Right hindlimb (tissue), 1 donor: ENCODE measurements at places on chromosomes 2 and 18.

DNA sequence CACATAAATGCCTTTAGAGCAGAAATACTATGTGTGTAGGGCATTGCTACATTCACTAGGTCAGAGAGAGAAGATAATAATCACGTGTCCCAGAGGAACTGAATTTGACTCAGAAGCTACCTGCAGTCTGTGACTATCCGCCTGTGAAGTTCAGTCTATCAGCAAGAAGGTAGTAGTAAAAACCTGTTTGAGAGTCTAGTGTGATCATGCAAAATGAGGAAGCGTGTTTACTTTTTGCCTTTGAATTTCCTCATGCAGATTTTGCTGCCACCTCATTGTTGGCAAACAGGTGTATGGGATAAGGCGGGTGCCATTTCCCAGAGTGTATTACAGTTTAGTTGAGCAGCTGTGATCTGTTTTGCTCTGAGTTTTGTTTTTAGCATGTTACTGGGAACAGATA lies 403.9 kb upstream of the FANCL start:
- DNase-seq = no peak

DNA sequence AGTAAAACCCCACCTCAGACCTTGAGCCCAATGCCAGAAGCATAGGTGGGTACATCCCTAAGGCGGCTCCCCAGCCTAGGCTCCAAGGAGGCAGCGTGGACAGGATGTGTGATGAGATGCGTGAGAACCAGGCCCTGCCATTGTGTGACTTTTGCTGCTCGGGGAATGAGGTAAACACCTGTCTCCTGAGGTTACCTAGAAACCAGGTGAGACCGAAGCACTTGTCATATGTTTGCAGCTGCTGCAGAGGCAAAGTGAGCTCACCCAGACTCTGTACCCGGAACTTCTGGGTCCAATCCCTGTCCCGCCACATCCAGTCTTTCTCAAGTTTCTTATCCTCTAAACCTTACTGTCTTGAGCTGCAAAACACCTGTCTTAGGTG lies 3.4 kb downstream of the FBLN7 start:
- DNase-seq = no peak

GRCh38 chr2:157395811-157396210 lies 48.1 kb downstream of the CYTIP start:
- DNase-seq = no peak

GRCh38 chr2:151067658-151068369 lies 193.8 kb downstream of the RBM43 start:
- no peak for DNase-seq

DNA sequence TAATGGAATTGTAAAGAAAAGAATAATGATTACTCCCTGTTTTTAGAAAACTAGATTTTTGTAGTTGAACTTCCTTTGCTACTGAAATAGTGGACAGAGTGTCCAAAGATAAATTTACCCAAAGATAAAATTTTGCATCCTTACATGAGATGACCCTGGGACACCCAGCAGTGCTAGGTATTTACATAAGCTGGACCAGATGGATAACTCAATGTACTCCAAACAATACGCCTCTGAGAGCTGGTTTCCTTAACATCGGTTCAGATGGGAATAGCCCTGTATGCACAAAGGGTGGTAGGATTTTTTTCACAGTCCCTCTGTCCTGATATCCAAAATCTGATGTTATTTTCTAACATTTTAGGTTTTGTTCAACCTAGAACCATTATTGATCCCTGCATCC lies 432.1 kb upstream of the ID2 start:
- no peak for DNase-seq

- no peak for DNase-seq
These were observed 369.7 kb upstream of the TRIB2 start for GRCh38 chr2:12347066-12347493.

- no peak for DNase-seq
These were observed 124.7 kb downstream of the RAPGEF4 start for GRCh38 chr2:172860336-172860707.

GRCh38 chr2:226554701-226555100 lies 244.9 kb downstream of the IRS1 start:
- DNase-seq = no peak

- no peak for DNase-seq
These were observed 1262.5 kb upstream of the CDH2 start for GRCh38 chr18:29439398-29439797.

DNA sequence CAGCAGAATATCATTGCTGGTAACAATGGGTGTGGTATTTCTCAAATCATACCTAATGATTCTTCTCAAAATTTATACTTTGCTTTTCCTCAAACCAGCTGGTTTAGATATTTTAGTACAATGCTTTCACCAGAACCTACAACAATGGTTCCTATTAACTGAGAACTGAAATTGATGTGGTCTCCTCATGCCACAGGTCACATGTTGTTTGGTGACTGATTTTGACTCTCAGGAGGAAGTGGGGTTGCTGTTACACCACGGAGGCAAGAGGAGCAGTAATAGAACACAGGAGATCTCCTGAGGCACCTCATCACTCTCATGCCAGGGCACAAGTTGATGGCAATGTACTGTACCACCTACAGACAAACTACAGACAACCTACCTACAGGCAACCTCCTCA lies 3.0 kb upstream of the CEP68 start:
- no peak for DNase-seq

- DNase-seq = no peak
These were observed 3.1 kb upstream of the CPO start for GRCh38 chr2:206935991-206936842.

- no peak for DNase-seq
These were observed 156.1 kb downstream of the TPGS2 start for GRCh38 chr18:36672437-36673344.

DNA sequence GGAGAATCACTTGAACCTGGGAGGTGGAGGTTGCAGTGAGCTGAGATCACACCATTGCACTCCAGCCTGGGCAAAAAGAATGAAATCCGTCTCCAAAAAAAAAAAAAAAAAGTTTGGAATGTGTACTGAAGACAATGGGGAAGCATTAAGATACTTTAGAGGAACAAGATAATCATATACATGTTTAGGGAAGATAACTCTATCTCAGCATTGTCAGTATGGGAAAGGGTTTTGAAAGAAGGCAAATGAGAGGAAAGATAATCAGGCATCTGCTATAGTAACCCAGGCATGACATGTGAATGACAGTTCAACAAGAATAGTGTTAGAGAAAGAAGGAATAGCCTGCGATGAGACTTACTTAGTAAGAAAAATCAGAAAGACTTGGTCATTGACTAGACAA lies 112.0 kb downstream of the ATAD2B start:
- no peak for DNase-seq

GRCh38 chr2:207706936-207707860 lies 4.2 kb upstream of the CCNYL1 start:
- no peak for DNase-seq

GRCh38 chr2:224331698-224332097 lies 70.2 kb downstream of the FAM124B start:
- DNase-seq = no peak

DNA sequence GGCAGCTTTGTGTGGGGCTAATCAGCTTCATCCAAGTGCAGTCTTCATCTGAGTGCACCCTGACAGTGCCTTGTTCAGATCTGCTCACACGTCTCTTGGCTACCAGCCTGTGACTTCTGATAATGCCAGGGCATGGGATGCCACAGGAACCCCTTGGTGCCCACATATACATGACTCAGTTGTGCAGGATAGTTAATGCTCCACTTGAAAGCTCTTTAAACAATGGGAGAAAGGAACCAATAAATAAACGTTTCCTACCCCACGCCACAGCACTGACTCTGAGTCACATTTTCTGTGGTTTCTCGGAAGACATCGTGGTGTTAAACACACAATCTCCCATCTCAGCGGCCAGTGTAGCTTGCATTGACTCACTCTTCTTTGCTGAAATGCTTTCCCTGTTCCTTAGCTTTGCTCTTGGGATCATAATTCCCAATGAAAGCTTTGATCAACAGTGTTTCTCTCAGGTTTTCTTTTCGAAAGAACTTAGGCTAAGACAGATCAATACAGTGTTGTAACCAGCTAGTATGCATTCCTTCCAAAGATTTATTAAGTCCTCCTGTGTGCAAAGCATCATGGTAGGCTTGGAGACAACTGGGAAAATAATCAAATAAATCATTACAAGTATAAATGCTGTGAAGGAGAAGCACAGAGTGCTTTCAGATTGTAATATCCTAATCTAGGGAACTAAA lies 142.0 kb downstream of the COPS8 start:
- no peak for DNase-seq

DNA sequence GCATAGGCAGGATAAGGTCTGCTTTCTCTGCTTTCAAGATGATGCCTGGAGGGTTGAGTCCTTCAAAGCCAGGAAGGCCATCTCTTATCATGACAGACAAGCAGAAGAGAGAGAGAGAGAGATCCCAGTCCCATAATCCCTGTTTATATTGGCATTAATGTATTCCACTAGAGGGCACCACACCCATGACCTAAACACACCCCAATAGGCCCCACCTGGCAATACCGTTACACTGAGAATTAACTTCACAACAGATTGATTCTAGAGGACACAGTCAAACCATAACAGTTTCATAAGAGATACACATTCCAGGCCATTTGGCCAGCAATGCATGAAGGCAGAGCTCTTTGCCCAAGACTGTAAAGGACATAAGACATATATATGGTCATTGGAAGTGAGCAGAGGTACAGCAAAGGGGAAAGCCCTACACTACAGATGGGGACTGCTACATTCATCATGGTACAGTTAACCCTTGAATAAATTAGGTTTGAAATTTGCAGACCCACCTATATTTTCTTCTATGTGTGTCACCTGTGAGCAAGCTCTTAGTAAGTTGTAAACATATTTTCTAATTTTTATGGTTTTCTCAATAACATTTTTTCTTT lies 1516.1 kb downstream of the RPIA start:
- DNase-seq = no peak

GRCh38 chr18:48208432-48209140 lies 200.6 kb downstream of the ZBTB7C start:
- no peak for DNase-seq

- peak; percentile 83 for DNase-seq
These were observed 47.0 kb downstream of the CYP27C1 start for GRCh38 chr2:127173057-127173456.

DNA sequence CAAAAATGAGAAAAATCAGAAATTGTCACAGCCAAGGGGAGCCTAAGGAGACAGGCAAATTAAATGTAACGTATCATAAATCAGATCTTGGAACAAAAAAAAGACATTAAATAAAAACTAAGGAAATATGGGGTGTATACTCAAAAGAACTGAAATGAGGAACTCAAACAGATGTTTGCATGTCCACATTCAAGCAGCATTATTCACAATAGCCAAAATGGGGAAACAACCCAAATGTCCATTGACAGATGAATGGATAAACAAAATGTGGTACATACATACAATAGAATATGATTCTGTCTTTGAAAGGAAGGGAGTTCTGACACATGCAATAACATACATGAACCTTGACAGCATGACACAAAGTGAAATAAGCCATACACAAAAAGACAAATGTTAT lies 155.8 kb upstream of the KLF7 start:
- no peak for DNase-seq

DNA sequence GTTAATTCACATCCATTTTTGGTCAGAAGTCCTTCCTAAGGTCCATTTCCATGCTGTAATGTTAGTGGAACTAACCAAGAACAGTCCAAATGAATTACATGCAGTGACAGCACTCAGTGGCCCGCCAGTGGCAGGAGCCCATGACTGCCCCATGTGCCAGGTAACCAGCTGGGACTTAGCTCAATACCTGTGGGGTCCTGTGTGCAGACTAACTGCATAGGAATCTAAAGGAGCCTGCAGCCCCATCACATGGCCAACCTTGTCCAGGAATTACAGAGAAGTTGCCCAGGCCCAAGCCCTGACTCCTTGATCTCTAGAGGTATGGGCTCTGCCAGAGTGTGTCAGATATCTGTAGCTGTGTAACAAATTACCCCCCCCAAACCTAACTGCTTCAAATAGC lies 35.4 kb upstream of the GPR17 start:
- DNase-seq = no peak

- no peak for DNase-seq
These were observed 29.9 kb downstream of the ABCB11 start for GRCh38 chr2:169001116-169001815.

DNA sequence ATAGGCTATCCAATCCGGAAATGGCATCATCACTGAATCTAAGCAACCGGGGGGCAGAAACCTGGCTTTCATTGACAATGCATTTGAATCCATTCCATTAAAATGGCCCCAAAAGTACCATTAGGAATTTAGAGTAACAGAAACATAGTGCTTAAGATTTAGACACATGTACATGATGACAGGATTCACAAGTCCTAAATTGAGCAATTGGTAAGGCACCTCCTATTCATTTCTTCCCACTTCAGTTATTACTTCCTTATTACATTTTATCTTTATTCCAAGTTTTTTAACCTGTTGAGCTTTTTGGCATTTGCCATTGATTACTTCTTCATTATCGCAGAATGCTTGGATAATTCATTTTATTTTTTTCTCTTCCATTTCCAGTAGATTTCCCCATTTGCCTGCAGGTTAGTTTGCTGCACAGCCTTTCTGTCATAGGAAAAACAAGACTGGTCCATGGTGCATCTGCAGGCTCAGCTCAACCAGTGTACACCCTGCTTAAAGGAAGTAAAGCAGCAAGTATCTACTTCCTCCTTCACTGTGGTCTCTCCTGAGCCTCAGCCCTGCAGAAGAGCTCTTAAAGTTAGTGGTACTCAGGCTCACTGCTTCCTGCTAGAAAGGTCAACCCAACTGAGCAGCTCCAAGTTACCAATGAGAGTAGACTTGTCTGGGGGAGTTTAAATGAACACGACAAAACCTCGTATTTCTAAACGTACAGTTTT lies 89.2 kb downstream of the DOCK10 start:
- DNase-seq = no peak

- no peak for DNase-seq
These were observed 219.6 kb downstream of the CELF4 start for GRCh38 chr18:37346048-37346447.

- DNase-seq = no peak
These were observed 82.8 kb upstream of the DSEL start for GRCh38 chr18:67599277-67599676.

- no peak for DNase-seq
These were observed 113.5 kb downstream of the CRIM1 start for GRCh38 chr2:36469106-36469477.

GRCh38 chr2:173496746-173497145 lies 142.1 kb downstream of the CDCA7 start:
- DNase-seq = no peak

DNA sequence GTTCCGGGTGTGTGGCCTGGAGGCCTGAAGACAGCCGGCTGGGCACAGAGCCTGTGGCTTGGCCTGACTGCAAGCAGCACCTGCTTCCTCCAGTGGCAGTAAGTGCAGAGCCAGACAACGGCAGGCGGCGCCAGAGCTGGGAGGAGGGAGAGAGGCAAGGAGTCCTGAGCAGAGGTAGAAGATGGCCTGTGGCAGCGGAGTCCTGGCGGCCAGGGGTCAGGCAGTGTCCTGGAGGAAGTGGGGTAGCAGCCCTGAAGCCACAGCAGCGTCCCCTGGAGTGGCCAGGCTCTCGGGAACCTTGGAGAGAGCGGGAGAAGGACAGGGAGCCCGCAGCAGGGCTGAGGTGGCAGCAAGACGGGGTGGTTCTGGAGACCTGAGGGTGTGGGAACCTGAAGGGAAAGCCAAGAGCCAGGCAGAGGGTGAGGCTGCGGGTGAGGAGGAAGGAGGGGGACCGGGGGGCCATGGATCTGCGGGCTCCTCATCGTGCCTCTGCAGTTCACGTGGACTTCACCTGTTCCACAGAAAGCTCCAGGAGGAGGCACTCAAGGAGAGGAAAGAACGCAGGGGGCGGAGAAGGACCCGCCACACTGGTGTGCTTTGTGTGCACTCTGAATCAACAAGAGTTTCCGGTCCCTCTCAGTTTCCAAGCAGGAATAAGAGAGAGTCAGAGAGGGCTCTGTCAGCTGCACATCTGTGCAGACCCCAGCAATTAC lies 85.9 kb downstream of the USP40 start:
- peak; percentile 75 for DNase-seq

GRCh38 chr2:142220901-142221300 lies 90.1 kb upstream of the LRP1B start:
- DNase-seq = no peak
